T-helper 17 cell (primary cell): ENCODE measurements at places on chromosomes 11 and 22.

DNA sequence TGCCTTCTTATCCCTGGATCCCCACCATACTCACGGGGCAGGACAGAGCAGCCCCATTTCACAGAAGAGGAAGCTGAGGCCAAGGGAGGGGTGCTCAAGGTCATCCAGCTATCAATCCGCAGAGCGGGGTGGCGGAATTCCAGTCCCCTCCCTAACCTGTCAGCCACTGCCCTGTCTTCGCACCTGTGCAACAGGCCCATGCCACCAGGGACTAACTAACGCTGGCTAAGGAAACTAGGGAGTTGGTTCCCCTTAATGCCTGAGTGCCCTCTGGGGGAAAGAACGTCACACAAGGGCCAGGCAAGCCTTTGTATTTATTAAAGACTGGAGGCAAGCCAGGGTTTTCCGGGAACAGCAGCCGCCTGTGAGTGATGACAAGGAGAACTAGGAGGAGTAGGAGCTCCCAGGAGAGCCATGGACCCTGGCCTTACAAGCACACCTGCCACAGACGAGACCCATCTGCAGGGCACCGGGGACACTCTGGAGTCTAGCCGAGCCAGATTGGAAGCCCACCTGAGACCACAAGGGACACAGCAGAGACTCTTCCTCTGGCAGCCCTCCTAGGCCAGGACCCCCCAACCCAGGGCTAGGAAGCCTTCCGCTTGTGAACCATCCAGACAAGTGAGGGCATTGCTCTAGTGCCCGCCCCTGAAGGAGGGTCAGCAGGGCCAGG, 64.4 kb downstream of the MYH9 start:
- DNase-seq = no peak

- no peak for DNase-seq
These were observed 73.0 kb downstream of the RAB30 start for GRCh38 chr11:82998697-82999096.

DNA sequence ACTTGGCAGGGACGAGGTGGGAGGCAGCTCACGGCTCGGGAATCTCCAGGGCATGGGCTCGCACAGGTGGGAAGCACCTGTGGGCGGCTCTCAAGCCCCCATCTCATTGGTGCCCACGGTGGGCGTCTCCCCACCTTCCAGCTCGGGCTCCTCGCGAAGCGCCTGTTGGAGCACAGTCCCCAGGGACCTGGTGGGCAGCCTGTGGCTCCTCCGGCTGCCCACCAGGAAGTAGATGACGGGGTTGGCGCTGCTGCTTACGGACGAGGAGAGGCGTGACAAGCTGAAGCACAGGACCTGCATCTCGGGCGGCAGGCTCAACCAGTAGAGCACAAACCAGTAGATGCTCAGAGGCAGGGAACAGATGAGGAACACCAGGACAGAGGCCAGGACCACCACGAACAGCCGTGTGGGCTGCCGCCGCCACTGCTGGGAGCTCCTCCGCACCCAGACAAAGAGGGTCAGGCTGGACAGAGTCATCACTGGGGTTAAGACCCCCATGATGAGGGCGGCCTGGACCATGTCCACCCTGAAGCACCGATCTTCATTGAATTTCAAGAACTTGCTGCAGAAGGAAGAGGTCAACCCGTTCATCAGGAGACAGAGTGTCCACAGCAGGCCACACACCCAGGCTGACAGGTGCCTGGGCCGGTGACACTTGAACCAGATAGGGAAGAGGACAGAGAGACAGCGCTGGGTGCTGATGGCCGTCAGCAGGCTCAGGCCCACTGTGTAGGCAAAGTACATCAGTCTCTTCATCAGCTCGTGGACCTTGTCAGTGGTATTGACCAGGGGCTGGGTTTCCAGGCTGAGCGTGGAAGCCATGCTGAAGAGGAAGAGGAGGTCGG, 633 bp downstream of the MRGPRD start:
- no peak for DNase-seq

GRCh38 chr11:69316956-69317355, 23.0 kb downstream of the MYEOV start:
- DNase-seq = no peak

DNA sequence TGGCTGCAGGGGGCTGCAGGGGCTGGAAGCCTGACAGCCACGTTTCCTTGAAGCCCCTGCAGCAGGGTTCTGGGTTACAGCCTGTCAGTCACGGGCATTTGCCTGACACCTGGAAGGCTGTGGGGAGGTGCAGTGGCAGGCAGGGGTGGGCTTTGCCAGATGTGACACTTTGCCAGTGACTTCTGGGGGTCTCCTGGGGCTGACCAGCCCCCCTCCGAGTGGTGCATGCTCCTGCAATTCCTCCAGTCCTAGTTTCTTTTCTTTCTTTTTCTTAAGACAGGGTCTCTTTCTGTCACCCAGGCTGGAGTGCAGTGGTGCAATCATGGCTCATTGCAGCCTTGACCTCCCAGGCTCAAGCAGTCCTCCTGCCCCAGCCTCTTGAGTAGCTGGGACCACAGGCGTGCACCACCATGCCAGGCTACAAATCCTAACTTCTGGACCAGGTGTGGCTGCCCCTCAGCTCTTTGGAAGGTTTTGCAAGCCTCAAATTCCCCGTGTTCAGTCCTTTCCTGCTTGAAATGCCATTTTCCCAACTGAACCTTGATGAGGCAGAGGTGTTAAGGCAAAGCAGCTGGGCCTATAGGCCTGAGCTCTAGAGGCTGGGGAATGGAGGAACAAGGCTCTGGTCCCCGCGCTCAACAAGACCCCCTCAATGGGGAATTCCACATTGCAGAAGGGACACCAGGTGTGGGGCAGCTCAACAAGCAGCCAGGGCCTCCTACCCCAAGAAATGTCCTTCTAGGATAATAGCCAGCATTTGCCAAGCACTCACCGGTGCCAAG, 20.2 kb upstream of the CHKA start:
- no peak for DNase-seq

GRCh38 chr11:88799771-88800500, 265.8 kb downstream of the GRM5 start:
- no peak for DNase-seq

GRCh38 chr11:69450857-69451220, 30.6 kb upstream of the LINC01488 start:
- no peak for DNase-seq

DNA sequence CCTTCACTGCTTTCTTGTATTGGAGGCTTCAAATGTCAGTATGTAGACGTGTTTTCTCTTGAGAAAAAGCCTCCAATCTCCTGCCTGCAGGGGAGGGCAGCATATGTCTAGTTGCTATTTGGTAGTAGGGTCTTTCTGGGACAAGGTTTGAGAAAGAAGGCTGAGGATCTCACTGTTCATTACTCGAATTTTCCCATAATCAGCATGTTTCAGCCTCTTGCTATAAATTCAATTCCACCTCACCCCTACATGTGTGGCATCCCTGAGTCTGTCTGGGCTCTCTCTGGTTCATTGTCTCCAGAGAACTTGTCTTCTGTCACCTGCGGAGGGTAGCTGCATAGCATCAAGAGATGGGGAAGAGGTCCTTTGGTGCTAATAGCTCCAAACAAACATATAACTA, 19.5 kb upstream of the CCDC83 start:
- DNase-seq = no peak

DNA sequence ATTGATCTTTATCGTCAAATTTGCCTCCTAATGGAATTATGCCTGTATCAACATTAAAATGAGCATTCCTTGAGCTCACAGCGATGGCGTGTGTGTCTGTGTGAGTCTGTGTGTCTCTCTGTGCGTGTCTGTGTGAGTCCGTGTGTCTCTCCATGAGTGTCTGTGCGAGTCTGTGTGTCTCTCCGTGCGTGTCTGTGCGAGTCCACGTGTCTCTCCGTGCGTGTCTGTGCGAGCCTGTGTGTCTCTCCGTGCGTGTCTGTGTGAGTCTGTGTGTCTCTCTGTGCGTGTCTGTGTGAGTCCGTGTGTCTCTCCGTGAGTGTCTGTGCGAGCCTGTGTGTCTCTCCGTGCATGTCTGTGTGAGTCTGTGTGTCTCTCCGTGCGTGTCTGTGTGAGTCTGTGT, 326.5 kb upstream of the B3GAT1 start:
- DNase-seq = no peak

DNA sequence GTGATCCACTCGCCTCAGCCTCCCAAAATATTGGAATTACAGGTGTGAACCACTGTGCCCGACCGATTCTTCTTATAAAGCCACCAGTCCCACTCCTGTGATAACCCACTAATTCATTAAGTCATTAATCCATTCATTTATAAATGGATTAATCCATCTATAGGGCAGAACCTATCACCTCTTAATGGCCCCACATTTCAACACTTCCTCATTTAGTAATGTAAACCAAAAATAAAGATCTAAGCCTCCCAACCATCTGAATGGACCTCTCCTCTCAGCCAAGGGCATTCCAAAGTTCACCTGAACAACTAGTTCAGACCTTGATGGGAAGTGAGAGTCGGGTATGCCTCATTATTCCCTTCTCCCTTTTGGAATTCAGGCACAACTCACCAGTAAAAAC, 9.9 kb upstream of the MRPL11 start:
- DNase-seq = no peak

DNA sequence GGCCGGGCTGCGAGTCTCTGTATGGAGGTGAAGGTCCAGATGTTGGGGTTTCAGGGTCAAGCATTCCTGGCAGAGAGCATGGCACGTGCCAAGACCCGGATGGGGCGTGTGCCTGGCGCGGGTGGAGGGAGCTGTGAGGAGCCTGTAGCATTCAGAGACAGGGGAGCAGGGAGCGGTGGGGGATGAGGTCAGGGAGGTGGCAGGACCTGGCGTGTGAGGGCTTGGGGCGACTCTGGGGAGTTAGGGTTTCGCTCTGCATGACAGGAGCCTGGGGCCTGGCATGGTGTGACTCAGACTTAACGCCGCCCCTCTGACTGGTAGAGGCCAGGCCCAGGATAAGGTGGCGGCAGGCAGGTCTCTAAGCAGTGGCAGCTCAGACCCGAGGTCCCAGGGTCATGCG, 103.0 kb downstream of the KCNQ1 start:
- DNase-seq = no peak

DNA sequence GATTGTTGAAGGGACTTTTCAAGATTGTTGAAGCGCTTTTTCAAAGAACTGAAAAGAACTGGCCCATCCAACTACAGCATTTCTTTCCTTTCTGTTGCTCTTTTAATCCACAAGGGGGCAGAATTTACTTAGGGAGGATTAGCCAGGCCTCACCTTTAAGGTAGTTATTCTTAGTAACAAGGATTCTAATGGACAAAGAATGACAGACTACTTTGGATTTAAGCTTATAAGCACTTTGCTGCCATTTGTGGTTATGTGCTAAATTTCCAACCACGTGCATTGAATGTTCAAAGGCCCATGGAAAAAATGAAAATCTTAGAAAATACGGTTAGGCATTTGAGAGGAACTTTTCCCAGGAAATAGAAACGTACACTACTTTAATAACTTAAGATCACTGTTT, 49.5 kb upstream of the HSPA8 start:
- DNase-seq = no peak

DNA sequence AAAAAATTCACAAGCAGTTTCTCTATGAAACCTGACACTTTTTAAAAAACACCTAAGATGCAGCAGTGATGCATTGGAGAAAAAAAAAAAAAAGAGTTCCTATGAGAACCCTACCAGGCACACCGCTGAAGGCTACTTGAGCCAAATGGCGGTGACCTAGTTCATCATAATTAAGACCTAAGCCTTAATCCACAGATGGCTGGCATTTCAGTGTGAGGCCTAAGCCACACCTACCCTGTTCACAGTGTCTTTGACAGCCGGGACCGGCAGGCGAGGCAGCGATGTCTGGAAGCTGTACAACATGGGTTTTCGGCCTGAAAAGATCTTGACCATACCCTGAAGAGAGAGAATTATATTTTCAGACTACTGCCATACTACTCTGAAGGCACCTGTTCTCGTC, 38.0 kb downstream of the CPT1A start:
- no peak for DNase-seq

DNA sequence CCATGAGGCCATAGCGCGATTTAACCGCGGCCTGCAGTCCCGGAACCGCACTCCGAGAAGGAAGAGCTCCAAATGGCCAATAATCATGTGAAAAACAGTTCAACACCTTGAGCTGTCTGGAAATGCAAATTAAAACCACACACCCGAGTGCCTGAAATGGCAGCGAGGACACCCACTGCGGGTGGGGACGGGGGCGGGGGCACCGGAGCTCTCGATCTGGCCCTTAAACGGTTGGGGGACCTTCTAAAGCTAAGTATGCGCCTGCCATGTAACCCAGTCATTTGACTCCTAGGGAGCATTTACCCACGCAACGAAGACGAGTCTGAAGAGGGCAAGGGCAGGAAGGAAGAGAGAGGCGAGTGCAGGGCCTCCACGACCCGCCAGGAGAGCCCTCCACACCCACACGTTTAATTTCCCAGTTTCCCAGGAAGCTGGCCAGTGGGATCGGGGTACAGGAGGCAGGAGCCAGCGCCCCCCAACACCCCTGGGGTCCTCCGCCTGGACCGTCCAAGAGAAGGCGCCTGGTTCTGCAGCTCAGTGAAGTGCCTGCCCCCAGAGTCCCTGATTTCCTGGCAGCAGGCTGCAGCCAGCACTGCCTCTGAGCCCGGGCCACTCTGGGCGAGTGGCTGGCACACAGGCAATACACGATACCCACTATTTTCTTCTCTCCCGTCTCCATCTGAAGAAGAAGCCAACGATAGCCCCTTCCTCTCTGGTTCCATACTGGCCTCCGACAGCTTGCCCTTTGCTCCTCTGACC, 1.7 kb downstream of the TTLL8 start:
- DNase-seq = no peak

DNA sequence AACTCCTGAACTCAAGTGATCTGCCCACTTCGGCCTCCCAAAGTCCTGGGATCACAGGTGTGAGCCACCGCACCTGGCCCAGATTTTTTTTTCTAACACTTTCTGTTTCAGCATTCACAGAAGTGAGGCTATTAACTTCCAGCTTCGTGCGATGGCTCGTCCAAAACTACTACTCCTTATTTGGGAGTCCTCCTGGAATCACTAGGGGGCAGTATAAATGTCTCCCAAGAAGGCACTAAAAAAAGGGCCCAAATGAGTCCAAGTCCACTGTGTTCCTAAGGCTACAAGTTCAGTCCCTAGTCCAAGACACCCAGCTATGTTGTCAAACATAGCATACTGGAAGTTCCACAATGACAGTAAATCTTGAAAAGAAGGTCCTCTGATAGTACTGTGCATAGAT, 63.2 kb upstream of the BIRC3 start:
- DNase-seq = no peak

GRCh38 chr11:64090806-64091516, 55.2 kb downstream of the FLRT1 start:
- no peak for DNase-seq

DNA sequence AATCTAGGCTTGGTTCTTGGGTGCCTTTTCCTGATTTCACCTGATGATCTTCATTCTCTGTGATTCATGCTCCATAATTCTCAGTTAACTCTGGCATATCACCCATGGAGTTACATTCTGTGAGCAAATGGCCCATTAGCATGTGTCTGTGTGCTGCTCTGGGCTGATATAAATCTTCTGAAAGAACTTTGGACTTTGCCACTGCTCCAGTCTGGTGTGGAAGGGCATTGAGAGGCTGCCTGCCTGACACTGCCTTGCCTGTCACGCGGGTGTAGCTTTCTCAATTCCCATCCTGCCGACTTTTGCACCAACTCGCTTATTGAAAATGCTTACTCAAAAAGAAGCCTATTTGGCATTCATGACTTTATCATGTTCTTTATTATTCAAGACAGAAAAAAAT, 42.2 kb downstream of the FAT3 start:
- no peak for DNase-seq
